Activated CD4-positive, alpha-beta T cell treated with anti-CD3 and anti-CD28 coated beads, Interleukin-10, Interleukin-2, amounts not matched to agents 100 ng/mL and 50 ng/mL, durations not matched to agents 16 hours and 8 hours (primary cell): ENCODE measurements at places on chromosomes 16 and 17.

DNA sequence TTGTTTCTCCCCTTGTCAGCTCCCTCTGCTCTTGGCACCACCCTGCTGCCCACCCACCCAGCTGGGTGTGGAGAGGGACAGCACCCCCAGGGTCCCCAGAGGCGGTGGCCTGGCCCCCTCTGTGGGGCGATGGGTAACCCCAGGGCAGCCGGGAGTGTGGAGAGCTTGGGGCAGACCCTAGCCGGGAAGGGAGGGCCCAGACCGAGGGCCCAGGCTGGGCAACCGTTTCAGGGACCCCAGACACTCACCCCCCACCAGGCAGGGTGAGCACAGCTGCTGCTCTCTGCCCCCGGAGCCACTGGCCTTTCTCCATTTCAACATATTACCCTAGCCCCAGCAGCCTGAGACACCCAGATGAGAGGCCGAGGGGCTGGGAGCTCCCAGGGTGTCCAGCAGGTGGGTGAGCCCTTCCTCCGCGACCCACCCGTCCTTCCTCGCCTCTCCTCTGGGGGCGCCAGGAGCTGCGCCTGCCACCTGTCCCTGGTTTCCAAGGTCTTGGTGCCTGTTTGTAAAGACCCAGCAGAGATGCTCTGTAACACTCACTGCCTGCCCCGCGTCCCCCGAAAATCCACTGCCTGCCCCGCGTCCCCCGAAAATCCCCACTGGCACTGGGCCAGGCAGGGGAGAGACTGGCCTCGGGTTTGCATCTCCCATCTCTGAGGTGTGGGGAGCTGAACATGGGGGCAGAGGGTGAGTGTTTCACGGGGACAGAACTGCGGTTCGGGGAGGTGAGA is 45.4 kb downstream of the BAHCC1 start:
- DNase-seq = peak; percentile 36

DNA sequence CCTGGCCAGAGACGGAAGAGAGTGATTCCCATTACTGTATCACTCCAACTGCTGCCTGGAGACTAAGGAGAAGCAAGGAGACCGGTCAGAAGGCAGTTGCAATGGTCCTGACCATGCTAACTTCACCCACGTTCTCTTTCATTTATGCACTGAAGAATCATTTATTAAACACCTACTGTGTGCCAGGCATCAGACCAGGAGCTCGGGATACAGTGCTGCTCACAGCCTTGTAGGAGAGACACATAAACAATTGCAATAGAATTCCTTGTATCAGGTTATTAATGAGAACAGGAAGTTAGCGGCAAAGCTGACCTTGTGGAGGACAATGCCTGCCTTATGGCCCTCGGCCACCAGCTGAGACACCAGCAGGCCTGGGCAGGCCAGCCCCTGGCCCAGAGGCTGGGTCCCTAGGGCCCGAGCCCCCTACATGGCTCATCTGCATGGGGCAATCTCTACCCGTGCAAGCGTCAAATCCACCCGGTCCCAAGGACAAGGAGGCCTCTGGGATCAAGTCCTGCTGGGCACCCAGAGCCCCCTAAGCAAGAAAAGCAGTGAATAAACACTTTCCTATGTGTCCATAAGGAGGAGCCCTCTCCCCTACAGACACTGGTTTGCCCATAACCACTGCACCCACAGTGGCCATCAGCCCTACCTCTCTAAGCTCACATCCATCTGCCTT is 8.6 kb upstream of the ENPP7 start:
- DNase-seq = no peak

DNA sequence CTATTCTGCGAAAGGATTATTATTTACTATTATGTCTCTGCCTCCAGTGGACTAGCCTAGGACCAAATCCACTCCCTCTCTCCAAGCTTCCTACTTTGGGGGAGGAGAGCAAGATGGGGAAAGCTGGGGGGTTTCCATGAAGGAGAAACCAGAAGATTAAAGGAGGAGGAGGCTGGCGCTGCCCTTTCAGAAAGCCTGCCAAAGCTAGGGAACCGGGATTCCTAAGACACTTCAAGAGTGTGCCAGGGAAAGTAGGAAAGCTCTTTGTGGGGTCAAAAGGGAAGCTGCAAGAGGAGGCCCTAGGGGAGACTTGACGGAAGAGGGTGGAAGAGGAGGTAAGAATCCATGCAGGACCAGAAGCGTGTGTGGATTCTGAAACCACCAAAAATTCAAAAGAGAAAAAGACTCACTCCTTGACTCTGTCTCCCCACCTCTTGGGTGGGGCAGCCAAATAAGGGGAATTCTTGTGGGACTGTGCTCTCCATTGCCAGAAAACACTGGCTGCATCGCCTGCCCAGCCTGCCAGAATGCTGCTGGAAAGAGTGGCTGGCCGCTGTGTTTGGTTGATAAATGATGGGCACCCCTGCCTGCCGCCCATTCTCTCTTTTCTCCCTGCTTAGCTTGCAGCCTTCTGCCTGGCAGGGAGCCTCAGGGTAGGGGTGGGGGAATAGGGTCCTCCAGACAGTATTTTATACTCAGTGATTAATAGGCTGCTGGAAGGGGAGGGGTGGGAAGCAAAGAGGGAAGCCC is 11.8 kb upstream of the KAT7 start:
- DNase-seq = no peak

DNA sequence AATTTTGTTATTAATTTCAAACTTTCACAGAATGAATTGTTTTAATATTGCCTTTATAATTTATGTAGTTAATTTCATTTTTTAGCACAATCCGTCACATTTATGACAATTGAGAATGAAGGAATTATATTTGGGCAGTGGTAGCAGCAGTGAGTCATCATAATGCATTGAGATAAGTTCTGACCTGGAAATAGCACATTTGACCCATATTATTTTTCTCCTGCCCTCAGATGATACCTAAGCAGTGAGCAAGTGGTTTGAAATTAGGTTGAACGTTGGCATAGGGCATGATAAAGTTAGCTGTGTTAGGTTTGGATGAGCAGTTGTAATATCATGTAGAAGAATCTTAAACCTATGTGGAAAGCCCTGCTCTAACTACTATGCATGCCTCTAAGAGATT is 1431.3 kb upstream of the CDH8 start:
- no peak for DNase-seq

GRCh38 chr17:41013181-41013580 is 4.3 kb upstream of the KRTAP3-1 start:
- no peak for DNase-seq

- DNase-seq = no peak
Measured at GRCh38 chr17:60147553-60148223, 2.1 kb upstream of the CA4 start.

- no peak for DNase-seq
Measured at GRCh38 chr16:89113152-89113547, 19.5 kb downstream of the ACSF3 start.

GRCh38 chr17:39928858-39929645 is 1.5 kb downstream of the LRRC3C start:
- DNase-seq = peak; percentile 25

GRCh38 chr16:57036315-57036714 is 47.0 kb downstream of the NLRC5 start:
- no peak for DNase-seq

- peak; percentile 44 for DNase-seq
Measured at GRCh38 chr17:44887971-44888954, 11.0 kb downstream of the EFTUD2 start.

DNA sequence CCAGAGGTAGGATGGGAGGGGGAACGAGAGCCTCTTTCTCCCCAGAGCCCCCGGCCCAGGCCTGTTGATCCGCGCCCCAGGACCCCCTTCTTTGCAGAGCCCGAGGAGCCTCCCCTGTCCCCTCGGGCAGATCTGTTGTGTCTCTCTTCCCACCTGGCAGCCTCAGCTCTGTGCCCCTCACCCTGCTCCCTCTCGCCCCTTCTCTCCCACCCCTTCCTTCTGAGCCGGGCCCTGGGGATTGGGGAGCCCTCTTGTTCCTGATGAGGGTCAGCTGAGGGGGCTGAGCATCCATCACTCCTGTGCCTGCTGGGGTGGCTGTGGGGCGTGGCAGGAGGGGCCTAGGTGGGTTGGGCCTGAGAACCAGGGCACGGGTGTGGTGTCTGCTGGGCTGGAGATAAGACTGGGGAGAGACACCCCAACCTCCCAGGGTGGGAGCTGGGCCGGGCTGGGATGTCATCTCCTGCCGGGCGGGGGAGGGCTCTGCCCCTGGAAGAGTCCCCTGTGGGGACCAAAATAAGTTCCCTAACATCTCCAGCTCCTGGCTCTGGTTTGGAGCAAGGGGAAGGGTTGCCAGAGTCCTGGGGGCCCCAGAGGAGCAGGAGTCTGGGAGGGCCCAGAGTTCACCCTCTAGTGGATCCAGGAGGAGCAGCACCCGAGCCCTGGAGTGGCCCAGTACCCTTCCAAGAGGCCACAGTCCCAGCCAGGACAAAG is 65.4 kb downstream of the MRC2 start:
- DNase-seq = peak; percentile 16

- no peak for DNase-seq
Measured at GRCh38 chr17:36972186-36972700, 23.5 kb downstream of the AATF start.

DNA sequence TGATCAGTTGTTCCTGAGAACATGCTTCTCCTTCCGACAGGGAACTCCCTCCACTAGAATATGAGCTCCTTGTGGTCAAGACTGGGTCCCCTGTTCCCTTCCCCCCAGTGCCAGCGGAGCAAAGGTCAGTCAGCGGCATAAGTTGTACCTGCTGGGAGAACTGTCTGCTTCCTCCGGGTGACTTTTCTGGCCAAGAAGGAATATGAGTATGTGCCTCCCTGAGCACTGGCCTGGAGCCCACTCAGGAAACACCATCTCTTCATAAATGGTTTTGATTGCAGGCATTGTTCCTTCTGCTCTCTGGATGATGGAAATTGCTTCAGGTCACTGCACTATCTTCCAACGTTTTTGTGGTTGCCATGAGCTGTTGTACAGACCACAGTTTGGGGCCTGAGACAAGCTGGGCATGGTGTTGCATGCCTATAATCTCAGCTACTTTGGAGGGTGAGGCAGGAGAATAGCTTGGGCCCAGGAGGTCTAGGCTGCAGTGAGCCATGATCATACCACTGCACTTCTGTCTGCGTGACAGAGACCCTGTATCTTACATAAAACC is 2.9 kb upstream of the P4HB start:
- no peak for DNase-seq

DNA sequence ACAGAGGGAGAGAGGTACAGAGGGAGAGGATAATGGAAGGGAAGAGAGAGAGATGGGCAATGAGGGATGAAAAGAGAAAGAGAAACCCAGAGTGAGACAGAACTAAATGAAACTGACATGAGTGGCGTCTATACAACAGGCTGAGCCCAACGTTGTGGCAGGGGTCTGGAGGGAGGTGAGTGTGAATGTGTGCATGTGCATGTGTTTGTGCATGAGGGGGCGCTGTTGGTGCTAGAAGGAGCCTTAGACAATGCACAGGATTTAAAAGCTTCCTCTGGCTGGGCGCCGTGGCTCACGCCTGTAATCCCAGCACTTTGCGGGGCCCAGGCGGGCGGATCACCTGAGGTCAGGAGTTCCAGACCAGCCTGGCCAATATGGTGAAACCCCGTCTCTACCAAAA is 454.8 kb upstream of the CDH11 start:
- no peak for DNase-seq

- no peak for DNase-seq
Measured at GRCh38 chr16:85508993-85509392, 104.1 kb upstream of the GSE1 start.

GRCh38 chr17:77437017-77437416 is 296.2 kb downstream of the SEC14L1 start:
- no peak for DNase-seq

GRCh38 chr16:67965668-67966548 is 2.5 kb downstream of the SLC12A4 start:
- no peak for DNase-seq

DNA sequence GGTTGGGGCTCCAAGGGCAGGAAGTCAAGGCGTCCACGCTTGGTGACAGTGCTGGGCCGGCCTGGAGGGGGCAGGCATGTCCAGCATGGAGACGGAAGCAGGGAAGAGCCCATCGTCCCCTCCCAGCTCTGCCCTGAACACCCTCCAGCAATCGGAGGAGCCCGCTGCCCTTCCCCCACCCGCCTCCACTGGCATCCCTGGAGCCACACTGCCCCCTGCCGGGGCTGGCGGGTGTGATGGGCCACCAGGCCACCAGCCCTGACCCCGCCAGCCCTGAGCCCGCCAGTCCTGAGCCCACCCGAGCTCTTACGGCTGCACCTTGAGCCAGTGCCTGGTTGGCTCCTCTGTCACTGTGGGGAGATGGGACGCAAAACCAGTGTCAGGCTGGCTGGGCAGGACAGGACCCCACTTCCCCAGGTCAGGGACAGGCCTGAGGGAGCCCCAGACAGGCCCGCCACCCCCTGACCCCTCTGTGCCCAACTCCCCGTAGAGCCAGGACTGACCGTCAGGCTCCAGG is 4.1 kb upstream of the CDH15 start:
- peak; percentile 89 for DNase-seq

GRCh38 chr17:10051112-10051511 is 146.0 kb upstream of the RCVRN start:
- DNase-seq = no peak

GRCh38 chr17:15393414-15393813 is 52.0 kb upstream of the TEKT3 start:
- DNase-seq = no peak

- no peak for DNase-seq
Measured at GRCh38 chr17:78249818-78250806, 18.7 kb downstream of the TMEM235 start.

GRCh38 chr16:23064639-23065038 is 84.6 kb downstream of the USP31 start:
- DNase-seq = peak; percentile 42
